Stimulated activated CD4-positive, alpha-beta T cell treated with anti-CD3 and anti-CD28 coated beads, Interleukin-1b, Interleukin-23, amount 100 ng/mL, for 4 hours (primary cell): ENCODE measurements at places on chromosomes 7 and 10.
A peak's percentile ranks its signal among the peaks of the same experiment; 100 is the strongest.

DNA sequence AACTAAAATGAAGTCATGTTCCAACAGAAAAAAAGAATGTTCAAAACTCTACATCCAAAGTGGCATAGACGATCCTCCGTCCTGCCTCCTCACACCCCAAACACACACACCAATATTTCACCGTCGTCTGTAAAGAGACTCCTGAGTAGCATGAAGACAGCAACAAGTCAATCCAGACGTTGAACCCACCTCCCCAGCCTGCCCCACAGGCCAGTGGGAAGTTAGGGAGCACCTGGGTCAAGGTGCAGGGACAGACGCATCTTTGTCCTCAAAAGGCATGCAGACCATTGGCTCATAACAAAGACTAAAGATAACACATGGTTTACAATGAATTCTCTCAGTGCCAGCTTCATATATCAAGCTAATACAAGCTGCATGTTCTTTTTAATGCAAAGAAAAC lies 396.5 kb downstream of the TCERG1L start:
- DNase-seq = no peak

GRCh38 chr7:143384661-143385631 lies 3.8 kb downstream of the ZYX start:
- DNase-seq = no peak

- DNase-seq = no peak
Observed at GRCh38 chr7:35038354-35038753, 1.1 kb upstream of the DPY19L1 start.

GRCh38 chr10:1657479-1657878 lies 79.8 kb downstream of the ADARB2 start:
- DNase-seq = no peak

DNA sequence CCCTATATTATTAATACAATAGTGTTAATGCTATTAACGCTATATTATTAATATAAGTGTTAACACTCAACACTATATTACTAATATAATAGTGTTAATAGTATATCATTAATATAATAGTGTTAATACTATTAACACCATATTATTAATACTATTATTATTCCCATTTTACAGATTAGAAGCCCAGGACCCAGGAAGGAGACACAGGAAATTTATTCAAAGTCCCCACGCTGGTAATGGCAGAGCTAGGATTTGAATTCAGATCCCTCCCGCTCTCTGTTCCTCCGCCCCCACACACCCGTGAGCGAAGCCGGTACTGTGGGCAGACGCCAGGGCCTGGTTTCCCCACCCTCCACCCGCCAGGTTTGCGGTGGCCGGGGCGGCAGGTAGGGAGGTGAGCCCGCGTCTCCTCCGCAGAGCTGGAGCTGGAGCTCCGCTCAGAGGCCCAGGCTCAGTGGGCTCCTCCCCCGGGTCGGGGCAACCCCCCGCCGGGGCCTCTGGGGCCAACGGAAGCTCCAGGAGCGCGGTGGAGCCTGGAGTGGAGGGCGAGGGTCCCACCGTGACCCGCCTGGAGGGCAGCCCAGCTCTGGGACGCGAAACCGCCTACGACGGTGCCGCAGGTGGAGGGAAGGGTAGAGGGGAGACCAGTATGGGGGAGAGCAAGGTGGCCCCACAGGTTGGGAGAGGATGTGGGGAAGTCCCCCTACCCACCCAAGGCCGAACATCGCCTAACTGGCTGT lies at the start of gene TMEM225B:
TSS of gene TMEM225B (plus strand) at position 506 of the 740 bp plus-strand sequence. CDS start 6,122 bp downstream, outside the sequence.
- DNase-seq = no peak

DNA sequence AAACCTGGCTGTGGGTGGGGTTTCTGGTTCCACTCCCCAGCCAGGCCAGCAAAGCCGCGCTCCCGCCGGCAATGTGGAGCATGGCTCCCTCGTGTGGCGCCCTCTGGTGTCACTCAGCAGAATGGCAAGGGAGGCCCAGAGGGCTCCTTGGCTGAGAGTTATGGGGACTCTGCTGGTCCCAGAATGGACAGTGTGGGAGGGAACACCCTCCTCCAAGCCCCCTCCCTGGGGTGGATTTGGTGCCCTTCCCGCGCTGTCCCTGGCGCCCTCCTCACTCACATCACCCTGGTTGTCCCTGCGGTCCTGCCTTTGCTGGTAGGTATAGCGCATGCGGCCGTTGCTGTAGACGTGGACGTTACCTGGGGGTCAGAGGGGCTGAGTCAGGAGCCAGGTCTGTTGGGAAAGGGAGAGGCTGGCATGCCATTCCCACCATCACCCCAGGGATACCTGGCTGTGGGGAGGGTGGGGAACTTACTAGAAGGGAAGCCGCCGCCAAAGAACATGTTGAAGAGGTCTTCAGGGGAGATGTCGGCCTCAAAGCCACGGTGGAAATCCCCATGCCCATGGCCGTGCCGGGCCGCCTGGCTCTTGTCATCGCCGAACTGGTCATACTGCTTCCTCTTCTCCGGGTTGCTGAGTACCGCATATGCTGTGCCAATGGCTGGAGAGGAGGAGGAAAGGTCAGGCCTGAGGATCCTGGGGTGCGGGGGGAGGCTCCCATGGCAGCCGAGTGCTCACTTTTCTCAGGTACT lies 14.0 kb downstream of the DNAJB12 start:
- DNase-seq = peak; percentile 77

DNA sequence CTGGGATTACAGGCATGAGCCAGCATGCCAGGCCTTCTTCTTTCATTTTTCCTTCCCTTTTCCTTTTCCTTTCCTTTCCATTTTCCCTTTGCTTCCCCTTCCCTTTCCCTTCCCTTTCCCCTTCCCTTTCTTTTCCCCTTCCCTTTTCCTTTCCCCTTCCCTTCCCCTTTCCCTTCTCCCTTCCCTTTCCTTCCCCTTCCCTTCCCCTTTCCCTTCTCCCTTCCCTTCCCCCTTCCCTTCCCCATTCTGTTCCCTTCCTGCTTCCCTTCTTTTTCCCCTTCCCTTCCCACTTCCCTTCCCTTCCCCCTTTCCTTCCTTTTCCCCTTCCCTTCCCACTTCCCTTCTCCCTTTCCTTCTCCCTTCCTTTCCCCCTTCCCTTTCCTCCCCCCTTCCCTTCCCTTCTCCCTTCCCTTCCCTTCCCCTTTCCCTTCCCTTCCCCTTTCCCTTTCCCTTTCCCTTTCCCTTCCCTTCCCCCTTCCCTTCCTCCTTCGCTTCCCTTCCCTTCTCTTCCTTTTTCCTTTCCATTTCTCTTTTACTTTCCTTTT lies 712.2 kb upstream of the POM121L12 start:
- no peak for DNase-seq

- DNase-seq = peak; percentile 11
Observed at GRCh38 chr7:123823898-123824753, 20.8 kb upstream of the HYAL4 start.

DNA sequence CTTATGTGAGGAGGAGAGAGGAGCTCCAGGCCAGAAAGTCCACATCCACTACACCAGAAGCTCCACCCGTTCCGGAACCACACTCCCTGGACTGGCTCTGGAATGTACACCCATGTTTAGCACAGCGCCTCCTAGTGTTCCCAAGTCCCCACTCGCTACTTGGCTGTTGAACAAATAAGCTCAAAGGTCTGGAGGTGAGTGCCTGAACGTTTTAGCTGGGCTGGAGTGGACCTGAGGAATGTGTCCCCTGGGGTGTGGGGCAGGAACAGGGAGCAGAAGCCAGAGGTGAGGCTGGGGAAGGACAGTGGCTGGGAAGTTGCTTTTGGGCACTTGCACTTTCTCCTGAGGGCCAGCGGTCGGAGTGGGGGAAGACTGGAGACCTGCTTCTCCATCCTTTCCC lies 164.1 kb upstream of the CDCA7L start:
- DNase-seq = no peak

DNA sequence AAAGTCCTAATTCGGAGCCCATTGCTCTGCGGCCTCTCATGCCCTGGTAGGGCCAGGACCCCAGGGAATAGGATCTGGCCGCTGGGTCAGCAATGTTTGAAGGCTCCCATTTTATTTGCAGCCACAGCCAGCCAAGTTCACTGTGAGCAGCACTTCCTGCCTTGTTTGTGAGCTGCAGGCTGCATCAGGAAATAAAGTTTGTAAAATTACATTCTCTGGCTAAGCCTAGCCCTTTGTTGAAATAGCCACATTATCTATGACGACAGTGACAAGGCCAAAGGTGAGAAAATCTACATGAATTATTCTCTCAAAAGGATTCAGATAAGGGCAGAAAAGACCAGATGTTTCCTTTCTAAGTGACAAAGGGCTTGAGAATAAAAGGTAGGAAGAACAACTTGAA lies 23.7 kb upstream of the ITGB1 start:
- no peak for DNase-seq

DNA sequence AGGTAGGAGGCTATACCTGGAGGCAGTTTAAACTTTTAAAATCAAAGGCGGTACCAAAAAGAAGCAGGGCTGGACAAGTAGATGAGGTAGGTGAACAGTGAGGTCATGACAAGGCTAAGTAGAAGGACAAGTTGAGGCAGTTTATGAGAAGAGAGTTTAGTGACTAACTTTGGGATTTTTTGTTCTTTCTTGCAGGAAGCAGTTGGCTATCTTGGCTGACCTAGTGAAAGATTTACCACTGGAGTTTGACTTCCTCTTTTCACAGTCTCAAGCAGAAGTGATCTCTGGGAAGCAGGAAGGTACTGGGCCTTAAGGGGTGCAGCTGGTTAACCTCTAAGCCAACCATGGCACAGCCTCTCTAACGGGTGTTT lies 26.3 kb downstream of the ENTPD7 start:
- no peak for DNase-seq

DNA sequence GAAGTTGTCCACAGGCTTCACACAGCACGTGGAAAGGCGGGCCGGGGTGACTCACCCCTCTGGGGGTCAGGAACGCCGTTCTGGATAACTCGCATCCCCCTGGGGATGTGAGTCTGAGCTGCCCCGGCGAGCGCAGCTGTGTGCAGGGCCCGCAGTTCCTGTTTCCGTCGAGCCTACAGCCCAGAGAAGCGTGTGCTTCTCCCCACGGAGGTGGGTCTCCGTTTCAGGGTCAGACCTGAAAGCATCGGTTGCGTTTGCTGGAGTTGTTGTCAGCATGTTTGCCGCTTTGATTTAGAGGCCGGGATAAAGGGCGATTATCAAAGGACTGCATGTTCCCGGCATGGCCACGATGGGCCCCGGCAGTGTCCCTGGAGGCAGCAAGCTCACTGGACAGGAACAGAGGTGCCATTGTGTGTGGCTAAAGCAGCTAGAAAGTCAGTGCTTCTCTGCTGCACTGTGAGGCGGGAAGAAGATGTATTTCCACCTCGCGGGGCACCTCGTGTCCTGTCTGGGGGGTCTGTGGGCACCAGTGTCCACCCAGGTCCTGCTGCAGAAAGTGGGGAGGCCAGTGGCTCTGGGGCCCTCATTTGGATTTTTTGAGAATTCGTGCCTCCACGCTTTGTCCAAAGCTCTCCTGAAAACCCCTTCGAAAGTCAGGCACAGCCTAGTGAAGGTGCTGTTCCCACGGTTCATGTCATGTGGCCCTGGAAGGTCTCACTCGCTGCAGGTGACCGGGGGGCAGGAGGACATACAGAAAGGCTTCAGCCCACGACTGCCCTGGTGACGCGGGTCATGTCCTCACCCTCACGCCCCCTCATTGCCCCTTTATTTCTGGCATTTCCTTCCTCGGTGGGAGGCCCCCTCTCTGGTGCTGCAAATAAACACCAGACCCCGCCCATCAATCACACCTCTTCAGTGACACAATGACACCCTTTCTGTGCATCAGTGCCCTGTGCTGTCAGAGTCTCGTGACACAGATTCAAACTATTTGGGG lies 27.4 kb upstream of the GDI2 start:
- no peak for DNase-seq

DNA sequence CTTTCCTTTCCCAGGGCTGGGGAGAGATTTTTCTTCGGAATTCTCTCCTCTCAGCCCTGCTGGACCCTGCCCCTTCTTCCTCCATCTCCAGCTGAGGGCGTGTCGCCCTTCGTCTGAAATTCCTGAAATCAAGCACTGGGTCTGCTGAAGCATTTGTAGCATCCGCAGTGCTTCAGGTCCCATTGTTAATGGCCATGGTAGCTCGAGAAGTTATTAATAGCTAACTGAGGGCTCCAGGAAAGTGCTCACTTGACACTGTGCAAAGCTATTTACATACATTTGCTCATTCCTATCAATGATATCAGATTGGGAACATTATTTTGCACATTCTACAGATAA lies 515 bp downstream of the FAM149B1 start:
- no peak for DNase-seq

GRCh38 chr10:5983774-5984173 lies 6.4 kb upstream of the IL15RA start:
- DNase-seq = no peak

GRCh38 chr7:123201901-123202300 lies 2.1 kb upstream of the SLC13A1 start:
- DNase-seq = no peak

DNA sequence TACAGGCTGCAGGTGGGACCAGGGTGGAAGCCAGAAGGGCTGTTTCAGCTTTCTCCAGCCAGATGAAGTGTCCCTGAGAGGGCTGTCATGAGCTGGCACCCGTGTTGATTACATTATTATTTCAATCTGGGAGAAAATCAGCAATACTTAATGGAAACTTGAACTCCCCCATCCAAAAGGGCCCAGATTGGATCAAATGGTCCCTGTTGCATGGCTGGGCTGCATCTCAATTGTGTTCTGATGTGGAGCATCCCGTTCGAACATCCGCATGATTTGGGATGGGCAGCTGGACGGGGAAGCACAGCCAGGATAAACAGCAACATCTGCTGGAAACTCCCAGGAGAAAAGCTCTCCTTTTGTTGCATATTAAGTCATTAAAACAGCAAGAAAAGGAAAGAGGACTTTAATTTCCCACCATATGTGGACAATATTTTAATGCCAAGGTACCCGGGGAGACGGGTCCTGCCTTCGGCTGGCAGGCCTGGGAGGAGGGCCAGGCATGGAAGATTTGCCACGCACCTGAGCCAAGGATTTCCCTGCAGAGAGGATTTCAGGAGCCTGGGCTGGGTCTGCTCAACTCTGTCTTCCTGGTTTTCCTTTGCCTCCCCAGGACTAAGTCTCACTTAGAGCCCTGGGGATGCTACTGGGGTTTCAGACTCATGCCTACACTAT lies 52.4 kb downstream of the NPTX2 start:
- no peak for DNase-seq

GRCh38 chr7:81869670-81870069 lies 99.8 kb upstream of the HGF start:
- no peak for DNase-seq

- DNase-seq = no peak
Observed at GRCh38 chr7:69968969-69969556, 370.8 kb downstream of the AUTS2 start.

GRCh38 chr7:151637781-151638261 lies 118.1 kb upstream of the RHEB start:
- no peak for DNase-seq

GRCh38 chr10:132892004-132892403 lies 50.4 kb downstream of the CFAP46 start:
- no peak for DNase-seq

DNA sequence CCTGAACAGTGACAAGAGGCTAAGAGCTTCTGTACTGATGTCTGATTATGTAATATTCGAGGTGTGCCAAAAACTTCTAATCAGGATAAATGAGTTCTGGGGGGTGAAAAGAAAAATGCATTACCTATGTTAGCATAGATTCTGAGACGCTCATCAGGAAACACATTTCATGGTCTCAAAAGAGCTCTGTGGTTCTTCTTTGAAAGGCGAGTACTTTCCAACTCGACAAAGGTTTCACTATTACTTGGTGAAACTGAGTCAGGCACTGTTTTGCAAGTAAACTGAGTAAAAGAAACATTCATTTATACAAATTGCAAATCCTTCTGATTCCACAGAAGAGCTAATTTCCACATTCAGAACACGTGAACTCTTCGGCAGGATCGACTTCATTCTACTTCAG lies 523.2 kb downstream of the GATA3 start:
- DNase-seq = no peak
